ENCODE measurements at places on chromosomes 1 and 21. TPM values are rescaled to one million over a fixed set of nuclear protein-coding genes. Genes with fewer than 3 reads are reported as not detected.
A peak's percentile ranks its signal among the peaks of the same experiment; 100 is the strongest.

Gene GBP4
- 0.63 TPM for total RNA-seq

DNA sequence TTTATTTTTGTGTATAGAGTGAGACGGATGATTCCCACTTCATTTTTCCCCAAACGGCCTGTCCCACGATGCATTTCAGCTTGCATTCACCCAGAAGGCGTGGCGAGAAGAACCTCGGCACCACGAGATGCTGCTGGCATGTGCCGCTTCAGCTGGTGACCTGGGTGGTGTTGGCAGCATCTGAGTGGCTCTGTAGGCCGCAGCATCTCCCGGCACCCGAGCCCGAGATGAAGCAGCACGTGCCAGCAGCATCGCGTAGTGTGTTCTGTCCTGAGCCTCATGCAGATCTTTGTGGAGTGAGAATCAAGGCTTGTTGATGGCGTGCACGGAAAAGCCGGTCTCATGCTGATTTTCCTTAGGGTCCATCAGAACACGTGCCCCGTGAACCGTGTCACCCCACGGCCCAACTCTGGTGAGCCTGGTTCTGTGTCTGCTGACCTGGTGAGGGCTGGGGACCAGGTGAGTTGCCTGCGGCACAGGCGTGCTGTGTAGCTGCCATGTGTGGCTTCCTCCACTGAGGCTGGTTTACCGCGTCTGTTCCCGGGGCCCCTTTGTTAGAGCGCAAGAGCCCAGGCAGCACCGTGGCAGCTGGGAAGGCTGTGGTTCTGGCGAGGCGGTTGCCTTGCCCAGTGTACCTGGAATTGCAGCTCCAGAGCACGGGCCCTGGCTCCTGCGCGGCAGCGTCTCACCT, 16.7 kb downstream of the SLX9 start:
- no peak for DNase-seq

DNA sequence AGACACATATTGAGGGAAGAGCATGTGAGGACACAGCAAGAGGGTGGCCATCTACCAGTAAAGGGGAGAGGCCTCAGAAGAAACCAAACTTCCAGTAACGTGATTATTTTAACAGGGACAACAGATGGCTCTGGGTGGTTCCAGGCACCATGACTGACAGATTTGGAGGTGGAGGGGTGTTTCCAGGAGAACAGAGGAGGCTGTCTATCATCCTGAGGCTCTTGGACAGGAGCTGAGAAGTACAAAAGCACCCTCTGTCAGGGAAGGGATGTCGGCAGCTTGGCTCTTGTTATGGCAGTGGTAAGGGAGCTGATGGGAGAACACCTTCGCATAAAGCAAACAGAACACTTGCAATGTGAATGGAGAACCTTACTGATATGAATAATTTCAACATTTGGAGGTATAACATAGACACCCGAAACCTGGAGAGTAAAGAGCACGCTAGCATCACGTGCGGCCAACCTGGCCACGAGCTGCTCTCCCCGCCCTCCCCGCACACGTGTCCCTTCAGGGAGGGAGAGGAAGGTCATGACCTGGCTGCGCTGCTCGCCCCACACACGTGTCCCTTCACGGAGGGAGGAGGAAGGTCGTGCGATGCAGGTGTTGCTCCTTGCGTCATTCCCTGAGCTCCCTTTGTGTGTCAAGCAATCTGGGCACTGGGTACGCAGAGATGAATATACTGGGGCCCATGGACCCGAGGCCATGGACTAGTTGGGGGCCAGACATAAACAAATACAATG, 37.5 kb upstream of the NLRP3 start:
- DNase-seq: no peak

- no peak for DNase-seq
These were observed 19.3 kb downstream of the RPS6KA1 start for GRCh38 chr1:26548841-26549240.

DNA sequence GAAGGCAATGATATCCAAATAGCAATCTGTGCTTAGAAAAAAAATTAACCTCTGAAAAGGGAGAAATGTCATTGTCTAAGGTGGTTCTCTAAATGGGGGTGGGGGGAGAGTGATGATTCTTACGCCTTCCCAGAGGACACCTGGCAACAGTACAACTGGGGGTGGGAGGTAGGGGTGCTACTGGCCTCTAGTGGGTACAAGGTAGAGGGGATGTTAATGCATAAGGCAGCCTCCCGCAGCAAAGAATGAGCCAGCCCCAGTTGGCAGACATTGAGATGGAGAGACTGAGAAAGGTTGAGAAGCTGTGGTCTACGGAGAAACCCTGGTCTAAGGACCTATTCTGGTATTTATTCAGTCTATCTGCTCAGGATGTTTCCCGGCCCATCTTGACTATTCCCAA, 472.2 kb upstream of the RUNX1 start:
- DNase-seq: peak; percentile 54

GRCh38 chr1:50048791-50049190, 25.0 kb upstream of the AGBL4 start:
- DNase-seq: no peak

DNA sequence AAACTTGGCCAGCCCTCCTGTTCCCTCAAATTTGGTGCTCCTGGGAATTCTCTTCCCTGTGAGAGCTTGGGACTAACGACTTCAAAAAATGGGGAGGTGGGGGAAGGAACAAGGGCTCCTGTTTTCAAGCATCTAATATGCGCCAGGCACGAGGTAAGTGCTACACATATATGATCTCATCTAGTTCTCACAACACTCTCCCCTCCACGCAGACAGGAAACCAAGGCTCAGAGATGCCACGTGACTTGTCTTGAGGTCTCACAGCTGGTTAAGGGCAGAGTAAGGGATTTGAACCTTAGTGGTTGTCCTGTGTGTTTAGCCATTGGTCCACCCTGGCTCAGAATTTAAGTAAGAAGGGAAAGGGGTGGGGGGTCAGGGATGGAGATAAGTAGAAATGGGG, 125.9 kb downstream of the DMRTB1 start:
- DNase-seq: no peak

GRCh38 chr1:93061895-93062792, 16.9 kb upstream of the MTF2 start:
- peak; percentile 76 for DNase-seq

DNA sequence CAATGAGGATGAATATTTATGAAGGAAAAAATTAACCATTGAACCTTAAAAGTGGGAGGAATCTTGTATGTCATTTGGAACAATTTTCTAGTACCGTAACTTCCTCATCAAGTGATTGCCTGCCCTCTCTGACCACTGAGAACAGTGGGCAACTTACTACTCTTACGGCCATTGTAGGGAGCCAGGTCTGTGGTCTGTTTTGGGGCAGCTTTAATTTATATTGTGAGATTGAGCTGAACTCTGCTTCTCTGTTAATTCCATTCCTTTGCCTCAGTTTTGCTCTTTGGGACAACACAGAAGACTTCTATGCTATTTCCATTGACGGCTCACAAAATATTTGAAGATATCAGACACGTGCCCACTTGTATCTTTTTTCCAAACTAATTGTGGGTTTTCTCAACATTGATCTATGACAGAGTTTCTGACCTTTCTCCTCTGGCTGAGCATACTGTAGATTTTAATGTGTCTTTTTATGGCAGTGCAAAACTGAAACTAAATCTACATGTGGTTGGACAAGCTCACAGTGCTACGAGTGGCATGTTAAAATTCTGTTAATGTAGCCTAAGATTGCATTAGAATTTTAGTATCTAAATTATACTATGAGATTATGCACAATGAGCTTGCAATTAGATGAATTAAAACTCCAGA, 27.8 kb upstream of the ZNF281 start:
- DNase-seq: no peak

All from endodermal cell (in vitro differentiated cells).